HepG2 (cell line): ENCODE measurements at places on chromosomes 12 and 14. TPM values are rescaled to one million over a fixed set of nuclear protein-coding genes. Genes with fewer than 3 reads are reported as not detected.
A peak's percentile ranks its signal among the peaks of the same experiment; 100 is the strongest.

FLRT2 gene
- total RNA-seq, result not detected in 2 replicates

NRL gene
- total RNA-seq, result 4.7 and 5.2 TPM in 2 replicates

CLEC2A gene
- total RNA-seq, result not detected in 2 replicates

MYRFL gene
- 0.09 and 0.10 TPM in 2 replicates for total RNA-seq

CLEC4E gene
- total RNA-seq, result not detected in 2 replicates

DNA sequence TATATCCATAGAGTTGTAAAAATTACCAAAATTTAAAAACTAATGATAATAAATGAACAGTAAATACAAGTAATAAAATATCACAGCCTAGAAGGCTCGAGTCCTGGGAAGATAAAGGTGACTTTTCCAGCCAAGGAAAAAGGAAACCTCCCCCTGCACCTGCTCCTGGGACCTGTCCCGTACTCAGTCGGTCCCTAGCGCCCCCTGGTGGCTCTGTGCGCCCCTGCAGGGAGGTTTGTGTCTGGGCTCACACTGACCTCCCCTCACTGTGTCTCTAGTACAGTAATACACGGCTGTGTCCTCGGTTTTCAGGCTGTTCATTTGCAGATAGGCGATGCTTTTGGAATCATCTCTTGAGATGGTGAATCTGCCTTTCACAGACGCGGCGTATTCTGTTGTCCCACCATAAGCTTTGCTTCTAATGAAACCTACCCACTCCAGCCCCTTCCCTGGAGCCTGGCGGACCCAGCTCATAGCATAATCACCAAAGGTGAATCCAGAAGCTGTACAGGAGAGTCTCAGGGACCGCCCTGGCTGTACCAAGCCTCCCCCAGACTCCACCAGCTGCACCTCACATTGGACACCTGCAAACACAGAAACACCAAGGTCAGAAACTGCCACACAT lies 1030.4 kb downstream of the TMEM121 start:
- DNase-seq, result peak; percentile 27

DNA sequence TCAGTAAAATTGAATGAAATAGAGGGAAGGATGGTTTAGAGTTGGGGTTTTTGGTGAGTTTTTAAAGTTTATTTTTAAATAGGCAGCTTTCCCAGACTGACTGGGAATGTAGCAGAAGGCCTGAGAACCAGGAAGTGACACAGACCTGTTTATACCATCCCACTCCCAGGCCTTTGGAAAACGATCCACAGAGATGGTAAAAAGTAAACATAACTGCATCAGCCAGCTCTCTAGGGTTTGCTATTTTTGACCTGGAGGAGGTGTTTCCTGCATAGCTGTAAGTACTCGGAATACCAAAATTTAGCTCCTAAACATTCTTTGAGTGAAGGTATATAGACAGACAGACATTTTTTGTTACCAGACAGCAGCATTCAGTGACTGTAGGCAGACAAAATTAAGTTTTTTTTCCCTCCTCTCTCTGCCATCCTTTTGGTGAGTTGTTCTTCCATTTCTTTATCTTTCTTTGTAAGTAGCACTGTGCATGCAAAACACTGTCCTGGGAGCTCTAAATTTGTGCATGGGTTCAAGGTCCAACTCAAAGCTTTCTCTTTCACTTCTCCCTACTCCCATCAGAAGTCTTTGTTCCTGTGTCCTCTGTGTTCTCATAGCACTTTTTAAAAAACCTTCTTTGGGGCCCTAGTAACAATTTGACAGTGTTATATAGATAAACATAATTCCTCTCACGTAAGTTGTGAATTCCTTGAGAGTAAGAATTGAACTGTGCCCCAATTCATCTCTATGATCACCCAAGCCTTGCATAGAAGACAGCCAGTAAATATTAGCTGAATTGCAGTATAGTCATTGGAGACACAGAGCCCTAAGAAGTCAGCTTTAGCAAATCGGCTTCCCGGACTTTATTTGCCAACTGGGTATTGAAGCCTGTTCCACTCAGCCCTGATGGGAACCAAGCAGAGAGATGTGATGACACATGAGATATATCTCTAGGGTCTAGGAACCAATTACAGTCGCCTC lies 37.4 kb downstream of the SUSD6 start:
- DNase-seq, result peak; percentile 83

- DNase-seq, result peak; percentile 80
Observed at GRCh38 chr14:49879646-49880204, 13.2 kb upstream of the ARF6 start.

- no peak for DNase-seq
Observed at GRCh38 chr12:1885082-1885596, 33.3 kb downstream of the CACNA2D4 start.
